NCI-H2029 treated with DMSO at 0.1 percent for 48 hours (cell line): ENCODE measurements at places on chromosomes 7 and 10.
A peak's percentile ranks its signal among the peaks of the same experiment; 100 is the strongest.

DNA sequence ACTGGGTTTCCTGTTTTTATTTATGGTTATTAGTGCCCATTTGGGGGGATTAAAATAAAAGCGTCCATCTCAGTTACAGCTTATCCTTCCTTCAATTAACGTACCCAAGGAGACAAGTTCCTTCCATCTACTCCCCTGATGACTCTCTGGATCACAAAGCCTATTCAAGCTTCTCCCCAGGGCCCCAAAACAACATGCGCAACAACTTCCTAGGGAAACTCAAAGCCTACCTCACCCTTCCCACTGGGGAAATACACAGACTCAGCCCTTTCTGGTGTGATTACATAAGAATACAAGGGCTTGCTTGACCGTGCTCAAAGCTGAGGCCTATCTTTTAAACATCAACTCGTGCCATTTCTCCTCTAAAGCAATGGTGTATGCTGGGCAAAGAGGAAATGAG lies 112.4 kb downstream of the CDK6 start:
- DNase-seq = no peak

- DNase-seq = peak; percentile 66
Observed at GRCh38 chr7:101172854-101173751, 7.0 kb downstream of the NAT16 start.

GRCh38 chr10:11949152-11949551 lies 93.5 kb downstream of the UPF2 start:
- no peak for DNase-seq

- DNase-seq = no peak
Observed at GRCh38 chr10:62916141-62916603, 100.0 kb upstream of the EGR2 start.

GRCh38 chr7:121048195-121048594 lies 59.7 kb downstream of the CPED1 start:
- no peak for DNase-seq
